ENCODE measurements at places on chromosomes 3 and 15. TPM values are rescaled to one million over a fixed set of nuclear protein-coding genes. Genes with fewer than 3 reads are reported as not detected.

GRCh38 chr3:52986049-52986448 is 59.8 kb downstream of the SFMBT1 start:
- no peak for DNase-seq

GRCh38 chr3:20503394-20504082 is 317.5 kb upstream of the SGO1 start:
- no peak for DNase-seq

GRCh38 chr3:111581403-111582119 is 13.6 kb downstream of the ZBED2 start:
- peak; percentile 62 for DNase-seq

- DNase-seq, result no peak
Observed at GRCh38 chr3:46575577-46576222, 9.6 kb upstream of the LRRC2 start.

- DNase-seq, result no peak
Observed at GRCh38 chr15:80151148-80151547, 1.7 kb upstream of the FAH start.

DNA sequence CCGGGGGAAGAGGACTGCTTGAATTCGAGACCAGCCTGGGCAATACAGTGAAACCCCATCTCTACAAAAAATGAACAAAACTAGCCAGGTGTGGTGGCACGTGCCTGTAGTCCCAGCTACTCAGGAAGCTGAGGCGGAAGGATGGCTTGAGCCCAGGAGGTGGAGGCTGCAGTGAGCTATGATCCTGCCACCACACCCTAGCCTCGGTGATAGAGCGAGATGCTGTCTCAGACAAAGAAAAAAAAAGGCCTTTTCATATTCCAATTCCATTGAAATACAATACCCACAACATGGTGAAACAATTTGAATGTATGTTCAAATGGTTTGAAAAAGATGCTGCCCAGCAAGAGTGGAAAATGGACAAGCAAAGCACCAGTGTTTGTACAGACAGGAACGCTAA is 61.8 kb upstream of the ZNF148 start:
- no peak for DNase-seq

DNA sequence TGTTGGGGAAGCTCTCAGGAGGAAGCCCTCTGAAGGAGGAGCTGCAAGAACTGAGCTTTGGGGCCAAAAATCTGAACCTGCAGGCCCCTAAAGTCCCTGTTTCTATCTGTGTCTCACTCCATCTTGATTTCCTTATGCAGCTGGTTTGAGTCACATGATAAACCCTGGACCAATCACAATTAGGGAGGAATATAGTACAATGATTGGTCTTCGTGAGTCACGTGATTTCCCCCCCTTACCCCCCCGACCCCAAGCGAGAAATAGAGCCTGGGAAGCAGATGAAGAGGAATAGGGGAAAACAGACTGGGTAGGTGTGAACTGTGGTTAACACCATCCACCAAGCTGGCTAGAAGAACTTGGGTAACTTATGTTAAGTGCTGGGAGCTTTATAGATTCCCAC is 12.9 kb downstream of the CRABP1 start:
- DNase-seq, result no peak

DNA sequence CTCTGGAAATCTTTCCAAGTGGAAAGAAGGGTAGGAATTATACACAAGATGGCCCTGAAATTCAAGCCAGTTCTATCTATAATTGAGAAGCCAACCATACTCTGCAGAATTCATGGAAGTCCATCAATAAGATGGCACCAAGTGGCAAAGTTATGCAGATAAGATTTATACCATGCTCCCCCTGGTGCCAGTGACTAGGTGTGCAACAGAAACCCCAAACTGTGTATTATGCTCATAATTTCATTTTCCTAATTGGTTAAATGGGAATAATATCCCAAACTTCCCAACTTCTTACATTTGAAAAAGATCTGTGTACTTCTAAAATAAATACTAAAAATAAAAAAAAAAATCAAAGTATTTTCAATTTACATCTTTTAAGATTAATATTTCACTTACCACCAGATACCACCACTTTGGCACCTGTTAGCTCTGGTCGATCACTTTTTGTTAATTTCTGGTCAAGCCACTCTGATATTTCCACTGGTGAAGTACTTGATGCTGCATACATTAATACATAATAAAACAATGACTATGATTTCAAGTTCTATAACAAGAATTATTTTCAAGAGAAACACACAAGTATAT is 25.9 kb downstream of the ETFA start:
- no peak for DNase-seq

The SCN5A gene
- 4.7 TPM for total RNA-seq

The KLHL6 gene
- total RNA-seq, result 0.04 TPM

The ISL2 gene
- total RNA-seq, result 0.24 TPM

The GOLGA6L7 gene
- not detected for total RNA-seq

Measured in PC-9 (cell line).